Right atrium auricular region (tissue), 2 donors: ENCODE measurements at places on chromosomes 5 and 9.

DNA sequence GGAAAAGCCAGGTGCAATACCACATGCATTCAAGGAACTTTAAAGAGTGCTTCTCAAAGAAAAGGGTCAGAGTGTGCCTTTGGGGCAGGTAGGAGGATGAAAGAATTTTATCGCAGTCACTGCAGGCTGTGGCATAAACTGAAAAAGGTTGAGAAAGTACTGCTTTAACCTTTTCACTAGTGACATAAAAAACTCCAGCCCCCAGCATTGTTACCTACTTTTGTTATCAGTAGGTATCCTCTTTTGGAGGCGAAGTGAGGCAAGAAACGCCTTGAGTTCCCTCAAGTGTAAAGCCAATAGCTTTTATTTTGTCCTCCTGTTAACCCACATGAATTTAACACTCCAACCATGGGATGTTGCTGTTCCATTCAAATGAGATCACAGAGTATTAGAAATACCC is 64.7 kb upstream of the CHD1 start:
- no peaks in the 10 kb centered on the region for H3K36me3 ChIP-seq
- no peak overlapping the region for H3K4me3 ChIP-seq
- H3K27me3 ChIP-seq, result no peaks in the 10 kb centered on the region
- H3K27ac ChIP-seq, result no peak overlapping the region
- no peaks in the 10 kb centered on the region for H3K4me1 ChIP-seq

- H3K36me3 ChIP-seq, result peaks cover 23% of the 10 kb centered on the region
- DNase-seq, result no peak
- peak overlapping the region; percentile 65 for H3K27ac ChIP-seq
- H3K4me3 ChIP-seq, result no peak overlapping the region
- no peaks in the 10 kb centered on the region for H3K27me3 ChIP-seq
- no peaks in the 10 kb centered on the region for H3K4me1 ChIP-seq
These were observed 222.6 kb downstream of the ROR2 start for GRCh38 chr9:91727316-91727861.

- peak overlapping the region; percentile 38 for H3K27ac ChIP-seq
- H3K4me1 ChIP-seq, result no peaks in the 10 kb centered on the region
- H3K27me3 ChIP-seq, result no peaks in the 10 kb centered on the region
- H3K36me3 ChIP-seq, result no peaks in the 10 kb centered on the region
- peak; percentile 75 for DNase-seq
- H3K4me3 ChIP-seq, result no peak overlapping the region
These were observed 131.4 kb upstream of the LHFPL2 start for GRCh38 chr5:78779771-78780616.

DNA sequence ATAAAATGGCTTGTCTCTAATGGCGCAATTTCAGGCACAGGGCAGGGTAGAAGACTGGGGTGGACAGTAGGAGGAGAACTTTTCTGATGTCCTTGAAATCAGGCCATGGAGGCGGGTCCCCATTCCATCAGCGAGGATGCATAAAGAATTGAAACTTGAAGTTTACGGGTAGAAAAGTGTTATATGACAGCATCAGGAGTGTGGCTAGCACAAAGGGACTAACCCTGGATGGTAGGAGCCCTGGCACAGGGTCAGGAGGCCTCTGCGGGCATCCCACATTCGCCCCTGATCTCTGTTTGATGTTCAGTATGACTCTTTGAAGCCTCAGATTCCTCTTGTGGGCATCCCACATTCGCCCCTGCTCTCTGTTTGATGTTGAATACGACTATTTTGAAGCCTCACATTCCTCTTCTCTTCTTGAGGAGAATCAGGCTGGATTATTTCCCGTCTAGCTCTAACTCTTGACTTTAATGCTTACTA is 94.8 kb upstream of the ADRA1B start:
- no peak overlapping the region for H3K27ac ChIP-seq
- no peak overlapping the region for H3K4me3 ChIP-seq
- no peaks in the 10 kb centered on the region for H3K27me3 ChIP-seq
- DNase-seq, result peak; percentile 44
- no peaks in the 10 kb centered on the region for H3K4me1 ChIP-seq

- H3K36me3 ChIP-seq, result no peaks in the 10 kb centered on the region
- no peak overlapping the region for H3K4me3 ChIP-seq
- no peak overlapping the region for H3K27ac ChIP-seq
- no peaks in the 10 kb centered on the region for H3K4me1 ChIP-seq
These were observed 83.8 kb upstream of the FAM169A start for GRCh38 chr5:74949976-74950375.

- no peaks in the 10 kb centered on the region for H3K27me3 ChIP-seq
- H3K36me3 ChIP-seq, result no peaks in the 10 kb centered on the region
- no peak for DNase-seq
- no peaks in the 10 kb centered on the region for H3K4me1 ChIP-seq
- no peak overlapping the region for H3K27ac ChIP-seq
These were observed 1798.0 kb downstream of the EFNA5 start for GRCh38 chr5:105872569-105873270.

- H3K4me3 ChIP-seq, result no peak overlapping the region
- H3K4me1 ChIP-seq, result peaks cover 16% of the 10 kb centered on the region
- no peak overlapping the region for H3K27ac ChIP-seq
- H3K36me3 ChIP-seq, result no peaks in the 10 kb centered on the region
- DNase-seq, result no peak
These were observed 430.3 kb downstream of the ARHGEF28 start for GRCh38 chr5:74056107-74056788.

- H3K36me3 ChIP-seq, result no peaks in the 10 kb centered on the region
- H3K27ac ChIP-seq, result no peak overlapping the region
- no peaks in the 10 kb centered on the region for H3K27me3 ChIP-seq
These were observed 71.5 kb upstream of the ELL2 start for GRCh38 chr5:96033116-96033515.

GRCh38 chr5:67002832-67003684 is 193.5 kb downstream of the CD180 start:
- H3K36me3 ChIP-seq, result no peaks in the 10 kb centered on the region
- H3K27ac ChIP-seq, result peak overlapping the region; percentile 89
- H3K27me3 ChIP-seq, result no peaks in the 10 kb centered on the region

DNA sequence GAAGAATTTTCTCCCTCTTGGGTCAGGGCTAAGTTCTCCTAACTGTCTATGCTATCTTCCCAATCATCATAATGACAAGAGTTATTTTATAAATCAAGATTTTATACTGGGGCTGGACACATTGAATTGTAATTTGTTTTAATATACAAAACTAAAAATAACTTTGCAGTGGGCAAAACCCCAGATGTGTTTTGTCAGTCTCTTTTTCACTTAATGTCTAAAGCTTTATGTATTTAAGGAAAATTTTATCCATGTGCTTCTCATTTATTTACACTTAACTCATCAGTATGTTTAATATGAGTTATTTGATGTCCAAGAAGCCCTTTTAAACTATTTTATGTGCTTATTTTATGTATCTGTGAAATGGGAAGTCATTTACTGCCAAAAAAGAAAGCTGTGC is 362.8 kb upstream of the ADAMTSL1 start:
- H3K4me1 ChIP-seq, result no peaks in the 10 kb centered on the region
- no peaks in the 10 kb centered on the region for H3K27me3 ChIP-seq
- H3K4me3 ChIP-seq, result no peak overlapping the region

GRCh38 chr5:74995926-74996325 is 56.4 kb downstream of the GCNT4 start:
- H3K4me3 ChIP-seq, result no peak overlapping the region
- no peaks in the 10 kb centered on the region for H3K4me1 ChIP-seq
- H3K27ac ChIP-seq, result no peak overlapping the region
- no peak for DNase-seq
- no peaks in the 10 kb centered on the region for H3K27me3 ChIP-seq

DNA sequence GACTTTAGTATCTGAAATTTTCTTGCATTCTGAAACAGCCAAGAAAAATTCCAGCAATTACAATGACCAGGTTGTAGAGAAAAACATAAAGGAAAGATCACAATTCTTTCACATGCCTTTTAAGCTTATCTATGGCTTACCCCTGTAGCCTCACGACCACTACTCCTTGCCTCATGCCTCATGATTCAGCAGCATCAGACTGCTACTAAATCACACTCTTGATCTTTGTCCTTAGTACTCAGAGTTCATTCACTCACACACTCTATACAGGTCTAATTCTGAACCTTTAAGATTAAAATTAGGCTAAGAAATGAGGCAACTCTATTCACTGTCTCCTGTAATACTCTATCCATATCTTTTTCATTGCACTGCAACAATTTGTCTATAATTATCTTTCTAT is 415.1 kb downstream of the MLLT3 start:
- no peak overlapping the region for H3K27ac ChIP-seq
- no peaks in the 10 kb centered on the region for H3K36me3 ChIP-seq
- no peaks in the 10 kb centered on the region for H3K27me3 ChIP-seq
- H3K4me1 ChIP-seq, result no peaks in the 10 kb centered on the region
- no peak for DNase-seq

GRCh38 chr9:81460693-81461092 is 228.7 kb downstream of the TLE1 start:
- H3K4me1 ChIP-seq, result no peaks in the 10 kb centered on the region
- DNase-seq, result no peak
- H3K27me3 ChIP-seq, result no peaks in the 10 kb centered on the region
- no peak overlapping the region for H3K27ac ChIP-seq
- no peaks in the 10 kb centered on the region for H3K36me3 ChIP-seq

- H3K27ac ChIP-seq, result peak overlapping the region; percentile 19
- no peaks in the 10 kb centered on the region for H3K36me3 ChIP-seq
- no peaks in the 10 kb centered on the region for H3K27me3 ChIP-seq
These were observed 196.5 kb downstream of the GADD45G start for GRCh38 chr9:89801341-89801740.

GRCh38 chr5:59067956-59068656 is 485.2 kb downstream of the RAB3C start:
- no peak overlapping the region for H3K4me3 ChIP-seq
- no peaks in the 10 kb centered on the region for H3K27me3 ChIP-seq
- H3K4me1 ChIP-seq, result peaks cover 9% of the 10 kb centered on the region
- no peak overlapping the region for H3K27ac ChIP-seq

GRCh38 chr5:177403792-177404640 is 3.6 kb upstream of the PFN3 start:
- H3K4me1 ChIP-seq, result peaks cover 39% of the 10 kb centered on the region
- H3K27me3 ChIP-seq, result peaks cover 31% of the 10 kb centered on the region
- peak; percentile 86 for DNase-seq
- peak overlapping the region; percentile 25 for H3K4me3 ChIP-seq

- DNase-seq, result no peak
- no peak overlapping the region for H3K4me3 ChIP-seq
- H3K27ac ChIP-seq, result no peak overlapping the region
These were observed 44.8 kb downstream of the NACC2 start for GRCh38 chr9:136050266-136050700.

DNA sequence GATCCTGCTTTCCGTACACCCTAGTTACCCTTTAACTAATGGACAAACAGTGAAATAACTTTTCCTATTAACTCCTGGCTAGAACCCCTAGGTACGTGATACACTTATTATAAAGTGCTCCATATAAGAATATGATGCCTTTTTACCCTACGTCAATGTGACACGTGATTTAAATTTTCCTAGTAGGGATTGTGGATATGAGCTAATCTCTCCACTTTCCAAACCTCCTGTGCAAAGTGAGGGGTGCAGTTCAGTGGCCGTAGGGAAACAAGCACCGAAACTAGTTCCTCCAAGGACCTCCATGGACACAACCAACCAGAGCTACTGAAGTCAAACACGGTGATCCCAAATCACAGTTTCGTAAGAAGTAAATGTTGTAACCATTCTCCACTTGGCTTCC is 19.3 kb downstream of the NFIB start:
- peaks cover 50% of the 10 kb centered on the region for H3K4me1 ChIP-seq
- no peak overlapping the region for H3K27ac ChIP-seq
- no peaks in the 10 kb centered on the region for H3K36me3 ChIP-seq
- no peaks in the 10 kb centered on the region for H3K27me3 ChIP-seq
- H3K4me3 ChIP-seq, result no peak overlapping the region

- DNase-seq, result no peak
- H3K4me3 ChIP-seq, result no peak overlapping the region
- H3K4me1 ChIP-seq, result peaks cover 12% of the 10 kb centered on the region
- no peak overlapping the region for H3K27ac ChIP-seq
- H3K27me3 ChIP-seq, result no peaks in the 10 kb centered on the region
These were observed 73.6 kb downstream of the EPB41L4B start for GRCh38 chr9:109247228-109247627.

DNA sequence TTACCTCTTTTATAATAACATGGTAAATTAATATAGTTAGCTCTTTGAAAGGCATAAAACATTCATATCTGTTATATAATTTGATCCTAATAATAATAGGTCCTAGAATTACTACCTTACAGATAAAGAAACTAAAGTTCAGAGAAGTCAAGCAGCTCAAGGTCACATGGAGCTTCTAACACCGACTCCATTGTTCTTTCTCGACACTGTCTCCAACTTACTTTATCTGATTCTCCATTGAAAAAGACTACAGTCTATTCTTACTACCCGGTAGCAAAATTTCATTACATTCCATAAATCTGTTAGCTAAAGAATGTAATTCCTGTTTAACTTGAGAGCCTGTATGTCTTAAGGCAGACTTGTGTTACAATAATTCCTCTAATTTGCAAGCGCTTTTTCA is 96.3 kb upstream of the TMEM161B start:
- no peaks in the 10 kb centered on the region for H3K27me3 ChIP-seq
- H3K4me1 ChIP-seq, result no peaks in the 10 kb centered on the region
- DNase-seq, result no peak
- H3K4me3 ChIP-seq, result no peak overlapping the region

DNA sequence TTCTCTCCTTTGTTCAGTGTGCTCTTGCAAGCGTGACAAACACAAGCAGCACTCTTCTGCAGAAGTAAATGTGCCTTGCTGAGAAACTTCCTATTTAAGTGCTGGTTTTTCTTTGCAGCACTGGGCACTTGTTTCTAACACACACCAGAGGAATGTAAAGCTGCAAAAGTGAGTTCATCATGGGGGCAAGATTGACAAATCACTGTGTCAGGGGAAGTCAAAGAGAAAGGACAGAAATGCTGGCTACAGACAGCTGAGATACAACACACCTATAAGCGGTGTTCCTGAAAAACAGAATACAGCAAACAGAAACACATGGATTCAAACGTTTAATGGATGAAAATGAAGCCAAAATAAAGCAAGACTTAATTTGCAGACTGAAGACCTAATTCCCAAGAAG is 19.6 kb downstream of the ROR2 start:
- DNase-seq, result no peak
- no peaks in the 10 kb centered on the region for H3K36me3 ChIP-seq
- no peaks in the 10 kb centered on the region for H3K27me3 ChIP-seq
- H3K4me3 ChIP-seq, result no peak overlapping the region
- H3K27ac ChIP-seq, result no peak overlapping the region

DNA sequence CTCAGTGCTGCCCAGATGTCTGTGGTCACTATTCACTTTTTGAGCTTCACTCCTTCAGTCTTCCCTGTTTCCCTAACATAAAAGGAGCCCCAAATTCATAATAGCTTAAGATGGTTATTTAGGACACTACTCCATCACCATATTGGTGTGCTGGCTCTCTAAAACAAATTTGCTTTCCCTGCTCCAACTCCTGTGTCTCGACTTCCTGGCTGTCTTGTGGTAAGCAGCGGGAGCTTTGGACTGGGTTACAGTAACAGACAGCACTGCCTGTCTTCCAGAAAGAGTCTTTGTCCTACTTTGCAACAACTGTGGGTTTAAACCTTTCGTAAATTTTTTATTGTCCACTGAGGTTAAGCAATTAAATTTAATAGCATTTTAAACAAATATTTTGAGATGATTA is 389.4 kb downstream of the CDH9 start:
- no peak overlapping the region for H3K4me3 ChIP-seq
- no peaks in the 10 kb centered on the region for H3K27me3 ChIP-seq
- H3K27ac ChIP-seq, result no peak overlapping the region

- H3K36me3 ChIP-seq, result no peaks in the 10 kb centered on the region
- peaks cover 37% of the 10 kb centered on the region for H3K4me1 ChIP-seq
- H3K27me3 ChIP-seq, result no peaks in the 10 kb centered on the region
- no peak for DNase-seq
- H3K27ac ChIP-seq, result peak overlapping the region; percentile 94
These were observed 26.3 kb upstream of the GABRP start for GRCh38 chr5:170757182-170757601.

GRCh38 chr5:135019314-135019713 is 14.7 kb downstream of the PITX1 start:
- no peaks in the 10 kb centered on the region for H3K36me3 ChIP-seq
- H3K27me3 ChIP-seq, result no peaks in the 10 kb centered on the region
- no peak overlapping the region for H3K4me3 ChIP-seq
- H3K4me1 ChIP-seq, result peaks cover 4% of the 10 kb centered on the region
- DNase-seq, result no peak
